ENCODE measurements at places on chromosomes 13 and 19.

- no peak for DNase-seq
Measured at GRCh38 chr13:53206455-53206854, 177.8 kb downstream of the OLFM4 start.

GRCh38 chr13:46596466-46596865 lies 43.5 kb downstream of the LRCH1 start:
- DNase-seq: no peak

DNA sequence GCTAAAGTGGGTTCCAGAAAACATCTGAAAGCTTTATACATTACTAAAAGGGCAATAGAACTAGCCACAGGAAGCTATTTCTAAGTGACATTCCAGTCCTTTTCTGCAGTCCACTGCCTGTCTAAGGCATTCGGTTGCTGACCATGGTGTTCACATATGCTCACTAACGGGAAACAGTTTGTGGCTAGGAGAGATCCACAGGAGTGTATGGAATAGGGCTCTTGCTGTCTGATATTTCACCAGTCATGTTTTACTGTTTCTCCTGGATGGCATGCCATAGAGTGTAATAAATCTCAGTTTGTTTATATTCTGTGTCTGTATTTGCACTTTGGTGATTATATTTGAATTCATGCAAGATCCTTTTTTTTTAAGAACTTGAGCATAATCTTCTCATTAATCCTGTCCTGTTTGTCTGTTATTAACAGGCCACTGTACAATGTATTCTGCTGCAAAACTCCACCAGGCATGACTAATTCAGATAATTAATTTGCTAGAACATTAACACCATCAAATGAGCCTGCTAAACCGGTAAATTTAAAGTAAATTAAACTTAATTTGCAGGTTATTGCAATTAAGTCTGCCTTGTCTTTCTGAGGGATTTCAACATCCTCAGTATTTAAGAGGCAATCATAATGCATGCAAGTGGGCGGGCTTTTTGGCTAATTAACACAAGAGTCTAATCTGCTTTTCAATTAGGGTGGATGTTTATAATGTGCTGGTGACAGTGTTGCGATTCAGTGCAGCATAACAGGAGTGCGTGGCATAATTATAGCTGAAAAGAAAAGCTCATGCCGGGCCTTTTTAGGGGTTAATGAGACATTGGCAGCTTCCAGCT lies 201.3 kb downstream of the POU4F1 start:
- no peak for DNase-seq

GRCh38 chr19:10737722-10738121 lies 19.8 kb downstream of the DNM2 start:
- no peak for DNase-seq

DNA sequence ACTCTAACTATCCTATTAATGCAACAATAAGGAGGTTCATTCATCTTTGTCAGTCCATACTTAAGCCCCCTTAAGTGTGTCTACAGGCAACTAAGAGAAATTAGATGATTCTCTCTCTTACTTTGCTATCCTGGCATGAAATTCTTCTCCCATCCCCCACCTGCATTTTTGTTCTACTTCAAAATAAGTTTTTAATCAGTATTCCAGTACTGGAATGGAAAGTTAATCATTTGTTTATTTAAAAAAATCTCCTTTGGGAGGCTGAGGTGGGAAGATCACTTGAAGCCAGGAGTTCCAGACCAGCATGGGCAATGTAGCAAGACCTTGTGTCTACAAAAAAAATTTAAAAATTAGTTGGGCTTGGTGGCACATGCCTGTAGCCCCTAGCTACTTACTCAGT lies 222.1 kb downstream of the MZT1 start:
- DNase-seq: no peak

- no peak for DNase-seq
Measured at GRCh38 chr19:30877661-30878113, 471.5 kb downstream of the TSHZ3 start.

GRCh38 chr13:76885203-76886004 lies 801 bp downstream of the KCTD12 start:
- peak; percentile 29 for DNase-seq

DNA sequence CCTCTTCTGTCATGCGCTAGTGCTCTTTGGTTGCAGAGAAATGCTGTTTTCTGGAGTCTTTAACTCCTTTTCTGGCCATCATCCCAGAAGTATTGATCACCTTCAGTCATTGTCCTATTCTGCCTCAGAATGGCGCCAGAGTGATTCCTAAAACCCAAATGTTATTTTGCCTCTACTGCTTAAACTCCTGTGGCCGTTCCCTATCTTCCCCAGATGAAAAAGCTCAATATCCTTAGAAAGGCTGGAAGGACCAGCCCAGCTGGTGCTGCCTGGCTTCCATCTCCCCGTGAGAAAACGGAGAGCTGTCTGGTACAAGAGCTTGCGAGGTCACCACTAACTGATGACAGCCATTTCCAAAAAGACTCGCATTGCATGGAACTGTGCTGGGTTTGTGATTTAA lies 179.1 kb downstream of the RBM26 start:
- no peak for DNase-seq

DNA sequence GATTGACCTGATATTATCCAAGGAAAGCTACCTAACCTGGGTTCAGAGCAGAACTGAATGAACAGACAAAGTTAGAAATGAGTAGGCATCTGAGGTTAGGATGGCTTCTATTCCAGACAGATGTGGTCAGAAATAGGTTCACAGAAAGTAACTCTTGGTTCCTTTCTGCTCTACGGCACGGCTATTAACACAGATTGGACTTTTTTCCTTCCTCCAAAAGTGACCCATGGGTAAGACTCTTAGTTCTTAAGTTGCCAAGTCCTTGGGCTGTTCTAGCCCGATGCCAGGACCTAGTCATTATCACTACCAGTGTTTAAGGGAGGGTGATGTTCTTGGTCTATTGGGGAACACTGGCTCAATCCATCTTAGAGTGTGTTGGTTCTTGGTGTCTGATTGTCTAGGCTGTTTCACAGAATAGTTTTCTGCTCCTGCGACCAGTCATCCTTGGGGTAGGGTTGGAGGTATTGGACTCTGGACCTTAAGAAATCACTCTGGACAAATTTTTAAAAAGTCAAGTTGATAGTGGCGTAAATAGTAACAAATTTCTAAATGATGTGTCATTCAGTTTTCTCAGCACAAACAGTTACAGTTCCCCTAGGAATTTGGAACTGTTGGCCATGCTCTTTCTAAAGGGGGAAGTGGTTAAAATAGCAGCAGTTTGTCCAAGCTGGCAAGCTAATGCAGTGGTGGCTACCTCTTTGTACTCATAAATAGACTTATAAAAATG lies 60.1 kb upstream of the MYCBP2 start:
- no peak for DNase-seq

DNA sequence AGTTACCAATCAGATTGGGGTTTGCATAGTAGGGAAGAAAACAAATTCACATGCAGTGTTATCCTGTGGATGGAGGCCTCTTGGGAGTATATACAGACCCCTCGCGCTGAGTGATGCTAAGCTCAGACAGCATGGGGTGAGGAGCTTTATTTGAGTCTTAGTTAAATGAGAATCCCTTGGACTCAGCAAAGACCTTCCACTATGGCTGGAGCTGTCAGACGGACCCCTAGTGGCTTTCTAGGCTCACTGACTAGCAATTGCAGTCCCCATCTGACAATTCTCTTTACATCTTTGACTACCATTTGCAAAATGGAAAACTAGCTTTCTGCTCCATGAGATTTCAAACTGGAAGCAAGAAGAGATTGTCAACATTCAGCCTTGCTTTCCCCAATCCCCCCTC lies 90.4 kb downstream of the STOML3 start:
- no peak for DNase-seq

DNA sequence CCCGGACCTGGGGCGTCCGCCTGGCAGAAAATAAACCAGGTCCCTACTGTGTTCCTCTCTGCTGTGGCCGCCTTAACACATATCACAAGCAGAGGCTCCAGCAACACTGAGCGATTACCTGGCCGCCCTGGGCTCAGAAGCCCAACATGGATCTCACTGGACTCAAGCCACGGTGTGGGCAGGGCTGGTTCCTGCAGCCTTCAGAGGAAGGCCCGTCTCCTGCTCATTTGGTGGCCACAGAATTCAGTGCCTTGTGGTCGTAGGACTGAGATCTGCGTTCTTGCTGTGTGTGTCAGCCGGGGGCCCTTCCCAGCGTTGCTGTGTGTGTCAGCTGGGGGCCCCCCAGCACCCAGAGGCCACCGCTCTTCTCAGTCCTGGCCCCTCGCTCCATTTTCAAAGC lies 30.2 kb downstream of the C2CD4C start:
- no peak for DNase-seq

- DNase-seq: no peak
Measured at GRCh38 chr19:53034948-53035675, 9.4 kb upstream of the ERVV-2 start.

GRCh38 chr19:20964798-20965197 lies 41.7 kb downstream of the ZNF85 start:
- DNase-seq: no peak

- DNase-seq: no peak
Measured at GRCh38 chr13:106063591-106064313, 471.7 kb downstream of the EFNB2 start.

DNA sequence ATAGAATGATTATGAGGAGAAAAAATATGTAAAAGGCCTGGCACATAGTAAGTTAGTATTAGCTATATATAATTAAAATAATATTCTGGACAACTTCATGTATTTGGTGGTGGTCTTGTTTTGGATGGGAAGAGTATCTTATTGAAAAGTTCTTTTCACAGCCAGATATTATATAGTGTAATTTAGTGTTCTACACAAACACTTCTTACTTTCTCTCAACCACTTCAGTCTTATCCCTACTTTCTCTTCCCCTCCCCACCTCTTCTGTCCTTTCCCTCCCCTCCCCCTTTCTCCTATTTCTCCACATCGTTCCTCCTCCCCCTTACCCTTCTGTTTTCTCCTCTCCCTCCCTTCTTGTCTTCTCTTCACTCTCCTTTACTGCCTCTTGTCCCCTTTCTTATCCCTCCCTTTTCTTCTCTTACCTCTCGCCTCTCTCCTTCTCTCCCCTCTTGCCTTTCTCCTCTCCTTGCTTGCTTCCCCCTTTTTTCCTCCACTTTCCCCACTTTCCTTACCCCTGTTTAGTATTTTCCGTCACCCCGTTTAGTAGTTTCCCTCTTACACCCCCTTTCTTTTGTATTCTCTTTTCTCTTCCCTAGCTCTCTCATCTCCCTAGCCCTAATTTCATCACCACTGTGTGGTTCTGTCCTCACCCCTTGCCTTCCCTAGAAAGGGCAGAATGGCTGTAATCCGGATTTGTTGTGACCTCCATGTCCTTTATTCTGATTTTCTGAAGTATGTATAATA lies 107.2 kb upstream of the MLNR start:
- no peak for DNase-seq

GRCh38 chr19:38690832-38691231 lies 43.4 kb downstream of the ACTN4 start:
- no peak for DNase-seq

DNA sequence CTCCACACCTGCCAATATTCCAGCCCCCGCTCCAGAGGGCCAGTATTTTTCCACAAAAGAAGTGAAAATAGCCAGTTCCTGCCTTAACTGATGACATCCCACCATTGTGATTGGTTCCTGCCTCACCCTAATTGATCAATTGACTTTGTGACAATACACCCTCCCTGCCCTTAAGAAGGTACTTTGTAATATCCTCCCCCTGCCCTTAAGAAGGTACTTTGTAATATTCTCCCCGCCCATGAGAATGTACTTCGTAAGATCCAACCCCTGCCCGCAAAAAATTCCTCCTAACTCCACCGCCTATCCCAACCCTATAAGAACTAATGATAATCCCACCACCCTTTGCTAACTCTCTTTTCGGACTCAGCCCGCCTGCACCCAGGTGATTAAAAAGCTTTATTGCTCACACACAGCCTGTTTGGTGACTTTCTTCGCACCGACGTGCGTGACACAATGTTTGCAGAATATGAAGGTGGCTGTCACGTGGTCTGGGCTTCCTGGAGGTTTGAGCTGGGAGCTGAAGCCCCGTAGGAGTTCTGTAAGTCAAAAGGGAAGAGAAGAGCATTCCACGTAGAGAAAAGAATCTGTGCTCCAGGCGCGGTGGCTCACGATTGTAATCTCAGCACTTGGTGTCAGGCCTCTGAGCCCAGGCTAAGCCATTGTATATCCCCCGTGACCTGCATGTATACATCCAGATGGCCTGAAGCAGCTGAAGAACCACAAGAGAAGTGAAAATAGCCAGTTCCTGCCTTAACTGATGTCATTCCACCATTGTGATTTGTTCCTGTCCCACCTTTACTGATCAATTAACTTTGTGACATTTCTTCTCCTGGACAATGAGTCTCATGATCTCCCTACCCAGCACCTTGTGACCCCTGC lies 6.2 kb upstream of the FUT3 start:
- DNase-seq: no peak

- DNase-seq: no peak
Measured at GRCh38 chr13:67402546-67402945, 172.4 kb upstream of the PCDH9 start.

DNA sequence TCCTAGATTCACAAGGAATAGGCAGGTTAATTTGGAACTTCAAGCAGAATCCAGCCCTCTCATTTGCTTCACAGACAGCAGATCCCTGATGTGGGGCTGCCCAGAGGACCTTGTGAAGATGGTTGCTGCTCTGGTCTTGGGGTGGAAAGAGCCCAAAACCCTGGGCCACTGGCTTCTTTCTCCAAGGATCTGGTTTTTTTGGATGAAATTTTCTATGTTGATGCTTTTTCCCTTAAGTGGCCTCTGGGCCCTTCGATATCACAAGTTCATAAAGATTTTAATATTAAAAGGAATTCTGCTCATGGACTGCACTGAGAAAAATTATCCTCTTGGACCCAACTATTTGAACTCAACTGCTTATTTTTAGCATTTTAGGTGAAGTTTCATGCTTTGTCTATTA lies 421.1 kb downstream of the KLF5 start:
- no peak for DNase-seq

DNA sequence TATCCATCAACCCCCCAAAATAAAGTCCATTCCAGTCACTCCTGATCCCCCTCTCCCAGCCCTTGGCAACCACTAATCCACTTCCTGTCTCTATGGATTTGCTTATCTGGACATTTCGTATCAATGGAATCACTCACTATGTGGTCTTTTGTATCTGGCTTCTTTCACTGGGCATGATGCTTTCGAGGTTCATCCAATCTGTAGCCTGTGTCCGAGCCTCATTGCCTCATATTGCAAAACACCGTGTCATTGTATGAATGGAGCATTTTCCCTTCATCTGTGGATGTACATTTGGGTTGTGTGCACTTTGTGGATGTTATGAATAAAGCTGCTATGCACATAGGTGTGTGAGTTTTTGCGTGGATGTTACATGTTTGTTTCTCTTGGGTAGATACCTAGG lies 1.4 kb upstream of the FZR1 start:
- DNase-seq: no peak

DNA sequence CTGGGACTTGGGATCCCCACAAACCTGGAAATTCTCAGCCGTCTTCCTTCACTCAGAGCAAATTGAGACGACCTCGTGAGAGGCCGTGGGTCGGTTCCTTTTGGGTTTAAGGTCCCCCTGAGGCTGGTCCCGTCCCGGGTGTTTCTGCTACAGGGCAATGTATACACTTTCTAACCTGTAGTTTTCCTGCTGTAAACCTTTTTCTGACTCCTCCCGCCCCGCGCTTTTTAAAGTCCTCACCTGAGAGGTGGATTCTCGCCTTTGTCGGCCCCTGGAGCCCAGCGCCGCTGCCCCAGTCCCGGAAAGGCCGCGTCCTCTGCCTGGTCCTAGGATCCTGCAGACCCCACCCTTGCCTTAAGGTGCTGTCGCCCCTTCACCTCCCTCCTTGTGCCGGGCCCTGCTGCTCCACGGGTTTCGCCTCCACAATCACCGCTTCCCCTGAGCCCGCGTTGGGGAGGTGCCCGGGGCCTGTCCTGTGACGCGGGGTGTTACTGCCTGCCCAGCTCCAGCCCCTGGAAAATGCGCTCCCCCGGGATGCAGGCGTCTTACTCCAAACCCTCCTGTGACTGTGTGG lies 391 bp downstream of the ZNF761 start:
- no peak for DNase-seq

Data from 8988T (cell line).